ENCODE measurements at places on chromosomes 5 and 9. TPM values are rescaled to one million over a fixed set of nuclear protein-coding genes. Genes with fewer than 3 reads are reported as not detected.

DNA sequence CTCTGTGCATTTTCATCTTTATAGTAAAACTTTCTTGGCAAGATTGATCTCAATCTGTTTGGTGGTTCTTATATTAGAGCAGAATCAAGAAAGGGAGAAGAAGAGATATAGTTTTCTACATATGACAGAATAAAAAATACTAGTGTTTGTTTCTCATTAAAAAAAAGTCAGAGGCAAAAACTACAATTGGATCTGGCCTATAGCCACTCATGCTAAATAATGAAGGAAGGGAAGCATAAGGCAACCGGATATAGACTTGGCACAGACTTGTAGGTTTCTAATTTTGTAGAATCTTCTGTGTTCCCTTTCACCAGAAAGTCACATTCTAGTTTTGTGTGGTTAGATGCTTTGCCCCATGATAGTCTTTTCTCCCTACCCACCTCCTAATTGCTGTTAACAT, 306.2 kb downstream of the PIK3R1 start:
- DNase-seq: no peak

DNA sequence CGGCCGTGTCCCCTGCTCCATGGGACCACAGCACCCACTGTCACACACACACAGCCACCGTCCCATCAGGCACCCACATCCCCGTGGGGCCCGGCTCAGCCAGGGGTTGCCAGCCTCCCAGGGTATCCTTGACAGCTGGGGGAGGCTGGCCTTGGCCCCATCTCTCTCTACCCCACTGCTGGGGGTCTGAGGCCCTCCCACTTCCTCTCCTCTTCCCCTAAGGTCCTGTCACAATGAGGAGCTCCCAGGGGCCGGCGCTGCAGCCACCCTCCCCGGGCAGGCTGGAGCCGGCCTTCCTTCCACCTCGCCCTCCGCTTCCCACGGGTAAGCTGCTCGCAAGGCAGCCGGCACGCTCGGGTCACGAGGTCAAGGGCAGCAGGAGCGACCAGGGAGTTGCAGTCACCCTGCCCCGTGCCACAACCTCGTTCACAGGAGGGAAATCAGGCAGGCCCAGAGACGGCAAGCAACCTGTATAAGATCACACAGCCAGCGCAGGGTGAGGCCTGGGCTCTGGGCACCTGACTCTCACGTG, 38.6 kb upstream of the NOTCH1 start:
- DNase-seq: no peak

GRCh38 chr5:62342476-62342837, 36.5 kb downstream of the KIF2A start:
- no peak for DNase-seq

- DNase-seq: no peak
Observed at GRCh38 chr5:133347039-133347438, 265.3 kb downstream of the FSTL4 start.

Gene COL15A1
- 0.03 TPM for polyA plus RNA-seq

- DNase-seq: no peak
Observed at GRCh38 chr9:4984171-4984620, 876 bp upstream of the JAK2 start.

DNA sequence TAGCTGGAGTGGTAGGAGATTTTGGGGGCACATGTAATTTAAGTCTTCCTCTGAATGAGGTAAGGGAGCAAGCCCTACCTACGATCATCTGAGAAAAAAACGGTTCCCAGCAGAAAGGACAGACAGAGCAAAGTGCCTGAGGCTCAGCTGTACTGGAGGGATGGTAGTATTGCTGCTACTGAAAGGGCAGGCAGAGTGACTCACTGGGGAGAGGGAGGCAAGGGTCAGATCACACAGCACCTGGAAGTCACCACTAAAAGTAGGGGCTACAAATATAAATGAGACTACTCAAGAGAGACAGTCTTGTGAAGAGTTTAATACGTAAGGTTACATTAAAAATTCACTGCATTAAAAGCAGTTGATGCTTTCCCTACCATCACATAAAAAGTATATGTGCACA, 75.9 kb downstream of the NFIB start:
- no peak for DNase-seq

Gene DBH
- not detected for polyA plus RNA-seq

Gene FAM219A
- 1.2 TPM for polyA plus RNA-seq

- no peak for DNase-seq
Observed at GRCh38 chr5:80174790-80175189, 81.1 kb downstream of the SERINC5 start.

- DNase-seq: no peak
Observed at GRCh38 chr9:82254646-82255367, 266.2 kb downstream of the SPATA31D1 start.

DNA sequence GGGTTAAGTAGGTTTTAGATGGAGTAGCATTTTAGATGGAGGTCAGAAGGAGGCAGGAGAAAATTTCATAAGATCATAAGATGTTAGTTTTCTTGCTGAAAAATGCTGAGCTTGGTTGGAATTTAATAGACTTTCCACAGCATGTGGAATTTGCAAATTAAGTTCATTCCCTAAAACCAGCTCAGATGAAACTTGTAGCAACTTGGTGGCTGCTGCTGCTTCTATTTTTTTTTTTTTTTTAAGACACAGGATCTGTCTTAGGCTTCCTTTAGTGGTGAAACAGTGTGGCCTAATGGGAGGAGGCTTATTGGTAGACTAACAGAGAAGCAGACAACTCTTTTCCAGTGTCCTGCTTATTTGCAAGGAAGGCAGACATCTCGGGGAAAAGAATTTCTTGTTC, 154.5 kb downstream of the AOPEP start:
- DNase-seq: no peak

Gene ANGPTL2
- polyA plus RNA-seq: not detected

- no peak for DNase-seq
Observed at GRCh38 chr5:81125959-81126358, 107.2 kb upstream of the CKMT2 start.

GRCh38 chr5:178349625-178350353, 117.2 kb upstream of the PHYKPL start:
- DNase-seq: no peak

DNA sequence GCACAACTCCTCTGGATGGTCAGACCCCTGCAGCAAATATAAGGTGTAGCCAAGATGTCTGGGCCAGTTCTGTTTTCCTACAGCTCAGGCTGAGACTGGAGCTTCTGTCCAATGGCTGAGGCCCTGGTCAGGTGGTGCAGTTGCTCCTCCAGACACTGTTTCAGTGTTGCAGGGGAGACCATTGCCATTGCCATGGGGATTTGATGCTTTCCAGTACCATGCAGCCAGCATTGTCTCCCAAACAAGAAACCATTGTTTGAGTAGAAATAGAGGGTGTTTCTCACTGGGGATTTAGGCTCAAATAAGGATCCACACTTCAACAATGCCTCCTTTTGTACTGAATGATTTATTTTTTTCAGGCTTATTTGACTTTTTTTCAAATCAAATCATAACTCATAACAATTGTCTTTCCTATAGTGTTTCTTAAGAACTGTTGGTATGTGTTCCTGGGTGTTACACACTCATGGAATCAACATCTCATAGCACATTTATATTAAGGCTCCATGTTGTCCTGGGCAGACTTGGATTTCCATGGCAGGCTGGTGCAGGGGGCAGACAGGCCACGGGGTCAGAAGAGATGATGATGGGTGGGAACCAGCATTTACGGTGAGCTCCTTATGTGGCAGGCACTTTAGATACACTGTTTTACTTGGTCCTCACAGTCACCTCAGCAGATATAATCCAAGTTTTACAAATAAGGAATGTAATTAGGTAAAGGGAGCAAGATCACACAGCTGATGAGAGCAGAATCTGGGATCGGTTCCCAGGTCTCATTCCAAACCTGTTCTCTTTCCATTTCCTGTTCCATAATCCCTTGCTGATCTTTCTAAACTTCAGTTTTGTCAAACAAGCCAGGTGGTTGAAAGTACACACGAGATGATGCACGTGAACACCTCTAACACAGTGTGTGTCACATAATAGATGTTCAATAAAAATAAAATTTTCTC, 95.9 kb upstream of the GNAQ start:
- no peak for DNase-seq

Gene HAUS6
- polyA plus RNA-seq: 1.5 TPM

Gene MEIKIN
- 1.6 TPM for polyA plus RNA-seq

Gene CCDC192
- not detected for polyA plus RNA-seq

GRCh38 chr5:102651466-102651865, 103.6 kb upstream of the PAM start:
- no peak for DNase-seq

GRCh38 chr9:136695435-136695895, 8.2 kb upstream of the AGPAT2 start:
- DNase-seq: no peak

- DNase-seq: no peak
Observed at GRCh38 chr5:140795259-140795641, 598 bp downstream of the PCDHA2 start.

- DNase-seq: no peak
Observed at GRCh38 chr9:96854651-96855273, 448 bp upstream of the ZNF782 start.

Gene ENTPD8
- not detected for polyA plus RNA-seq

- DNase-seq: no peak
Observed at GRCh38 chr9:108746864-108747263, 108.9 kb downstream of the ACTL7B start.

Gene GPSM1
- polyA plus RNA-seq: 0.67 TPM

DNA sequence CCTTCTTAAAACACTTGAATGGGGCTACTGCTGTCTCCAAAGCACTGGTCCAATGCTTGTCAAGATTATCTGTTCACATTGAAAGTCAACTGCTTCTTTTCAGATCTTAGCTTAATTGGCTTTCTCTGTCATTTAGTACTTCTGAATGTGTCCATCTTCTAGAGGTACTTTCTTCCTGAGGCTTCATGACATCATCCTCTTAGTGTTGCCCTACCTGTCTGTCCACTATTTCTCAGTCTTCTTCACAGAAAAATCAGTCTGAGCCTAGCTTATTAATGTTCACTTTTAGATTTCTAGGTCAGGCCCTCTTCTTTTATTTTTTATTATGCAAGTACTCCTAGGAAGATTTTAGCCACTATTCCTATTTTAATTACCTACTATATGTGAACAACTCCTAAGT, 899.9 kb downstream of the DTWD2 start:
- no peak for DNase-seq

Gene SGCD
- polyA plus RNA-seq: not detected

Gene ZNF454
- polyA plus RNA-seq: not detected

GRCh38 chr5:172325452-172325851, 41.9 kb upstream of the UBTD2 start:
- DNase-seq: no peak

DNA sequence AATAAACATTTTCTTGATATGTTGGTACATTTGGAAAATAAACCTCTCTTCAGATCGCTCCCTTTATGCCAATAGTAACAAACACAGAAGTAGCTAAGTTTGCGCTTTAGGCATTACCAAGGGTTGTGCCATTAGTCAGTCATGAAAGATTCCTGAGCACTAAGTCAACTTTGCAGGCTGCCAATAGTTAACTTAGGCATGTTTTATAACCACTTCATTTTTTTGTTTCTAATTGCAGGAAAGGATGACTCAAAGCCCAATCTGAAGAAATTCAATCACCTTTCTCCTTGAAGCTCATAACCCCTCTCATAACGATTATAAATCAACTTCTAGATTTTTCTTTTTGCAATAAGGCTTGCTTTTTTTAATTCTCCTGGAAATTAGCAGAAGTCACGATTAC, 517.0 kb downstream of the AGTPBP1 start:
- DNase-seq: no peak

DNA sequence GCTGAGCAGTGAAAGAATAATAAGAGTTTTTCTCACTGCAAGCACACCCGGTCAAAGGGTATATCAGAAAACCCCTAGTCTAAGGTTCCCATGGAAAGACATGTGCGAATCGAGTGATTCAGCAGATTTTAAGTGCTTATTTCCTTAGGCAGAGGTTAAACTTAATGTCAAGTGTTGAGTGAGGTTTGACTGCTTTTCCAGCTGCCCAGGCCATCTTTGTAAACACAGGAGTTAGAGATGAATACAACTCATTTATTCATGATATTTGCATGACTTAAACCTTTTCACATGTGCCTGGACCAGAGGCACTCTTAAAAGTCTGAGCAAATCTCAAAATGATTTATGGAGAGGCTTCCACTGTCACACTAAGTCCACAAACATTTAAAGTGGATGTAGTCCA, 137.8 kb upstream of the RGMB start:
- DNase-seq: no peak

DNA sequence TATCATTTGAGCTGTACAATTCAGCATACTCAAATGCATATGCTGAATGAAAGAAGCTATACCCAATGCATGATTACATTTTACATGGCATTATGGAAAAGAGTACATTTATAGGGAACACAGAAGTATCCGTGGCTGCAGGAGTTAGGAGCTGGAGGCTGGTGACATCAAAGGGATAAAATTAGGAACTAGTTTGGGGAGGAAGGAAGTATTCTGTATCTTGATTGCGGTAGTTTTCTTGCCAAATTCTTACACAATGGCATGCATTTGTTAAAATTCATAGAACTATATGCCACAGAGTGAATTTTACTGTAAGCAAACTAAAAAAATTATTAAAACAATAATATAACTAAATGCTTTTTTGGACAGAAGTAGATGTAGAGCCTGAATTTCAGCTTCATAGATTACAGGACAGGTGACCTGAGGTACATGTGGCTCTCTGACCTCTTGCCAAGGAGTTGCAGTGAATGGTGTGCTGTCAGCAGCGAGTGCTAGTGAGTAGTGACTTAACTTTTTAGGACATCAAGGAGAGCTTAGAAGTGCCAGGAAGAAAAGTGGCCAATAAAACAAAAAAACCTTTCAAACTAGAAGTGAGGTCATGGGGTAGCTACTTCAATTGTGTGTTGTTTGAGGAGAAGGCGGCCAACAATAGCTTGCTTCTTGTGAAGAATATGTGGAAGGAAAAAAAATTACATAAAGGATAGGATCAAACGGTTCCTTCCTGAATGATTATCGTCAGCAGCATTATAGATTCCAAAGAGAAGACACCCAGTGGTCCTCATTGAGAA, 514.9 kb upstream of the CLINT1 start:
- DNase-seq: peak; percentile 70

DNA sequence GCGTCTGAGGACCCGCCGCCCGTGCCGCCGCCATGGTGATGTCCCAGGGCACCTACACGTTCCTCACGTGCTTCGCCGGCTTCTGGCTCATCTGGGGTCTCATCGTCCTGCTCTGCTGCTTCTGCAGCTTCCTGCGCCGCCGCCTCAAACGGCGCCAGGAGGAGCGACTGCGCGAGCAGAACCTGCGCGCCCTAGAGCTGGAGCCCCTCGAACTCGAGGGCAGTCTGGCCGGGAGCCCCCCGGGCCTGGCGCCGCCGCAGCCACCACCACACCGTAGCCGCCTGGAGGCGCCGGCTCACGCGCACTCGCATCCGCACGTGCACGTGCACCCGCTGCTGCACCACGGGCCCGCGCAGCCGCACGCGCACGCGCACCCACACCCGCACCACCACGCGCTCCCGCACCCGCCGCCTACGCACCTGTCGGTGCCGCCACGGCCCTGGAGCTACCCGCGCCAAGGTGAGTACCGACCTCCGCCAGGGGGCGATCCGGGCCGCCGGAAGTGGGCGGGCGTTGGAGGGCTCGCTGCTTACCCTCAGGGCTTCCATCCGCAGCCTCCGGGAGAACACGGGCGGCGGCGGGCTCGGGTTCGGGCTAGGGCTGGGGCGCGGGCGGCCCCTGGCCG, 8.5 kb downstream of the PRR7 start:
- peak; percentile 43 for DNase-seq

GRCh38 chr5:96836817-96837216, 29.1 kb upstream of the ERAP1 start:
- DNase-seq: no peak

GRCh38 chr5:174900240-174900865, 176.0 kb downstream of the MSX2 start:
- DNase-seq: no peak

All from CD14-positive monocyte (primary cell).